ENCODE measurements at places on chromosomes 2 and 18.

DNA sequence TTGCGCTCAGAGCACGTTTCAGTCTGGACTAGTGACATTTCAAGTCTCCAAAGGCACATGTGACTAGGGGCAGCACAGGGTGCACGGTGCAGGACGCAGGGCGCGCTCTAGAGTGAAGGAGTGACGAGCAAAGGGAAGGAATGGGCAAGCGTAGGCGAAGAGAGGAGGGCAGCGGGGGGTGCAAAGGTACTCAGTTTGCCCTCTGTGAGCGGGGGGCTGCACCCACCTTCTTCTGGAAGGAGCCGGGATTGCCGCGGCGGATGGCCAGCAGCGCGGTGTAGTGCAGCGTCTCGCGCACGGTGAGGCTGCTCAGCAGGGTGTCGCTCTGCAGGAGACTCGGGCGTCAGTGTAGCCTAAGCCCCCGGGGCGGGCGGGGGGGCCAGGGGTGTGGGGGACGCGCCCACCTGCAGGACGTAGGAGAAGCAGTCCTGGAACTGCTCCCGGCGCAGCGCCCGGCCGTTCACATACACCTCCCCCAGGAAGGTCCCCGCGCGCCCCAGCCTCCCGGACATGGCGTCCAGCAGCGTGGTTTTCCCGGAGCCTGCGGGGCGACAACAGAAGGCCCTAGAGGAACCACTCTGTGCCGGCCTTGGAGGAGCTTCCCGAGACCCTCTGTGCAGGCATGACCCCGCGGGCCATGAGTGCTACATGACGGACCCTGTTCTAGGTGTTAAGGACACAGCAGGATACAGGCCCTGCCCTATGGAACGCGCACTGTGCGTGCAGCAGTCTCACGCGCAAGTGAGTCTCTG lies 6.9 kb downstream of the ABCG5 start:
- DNase-seq = no peak

DNA sequence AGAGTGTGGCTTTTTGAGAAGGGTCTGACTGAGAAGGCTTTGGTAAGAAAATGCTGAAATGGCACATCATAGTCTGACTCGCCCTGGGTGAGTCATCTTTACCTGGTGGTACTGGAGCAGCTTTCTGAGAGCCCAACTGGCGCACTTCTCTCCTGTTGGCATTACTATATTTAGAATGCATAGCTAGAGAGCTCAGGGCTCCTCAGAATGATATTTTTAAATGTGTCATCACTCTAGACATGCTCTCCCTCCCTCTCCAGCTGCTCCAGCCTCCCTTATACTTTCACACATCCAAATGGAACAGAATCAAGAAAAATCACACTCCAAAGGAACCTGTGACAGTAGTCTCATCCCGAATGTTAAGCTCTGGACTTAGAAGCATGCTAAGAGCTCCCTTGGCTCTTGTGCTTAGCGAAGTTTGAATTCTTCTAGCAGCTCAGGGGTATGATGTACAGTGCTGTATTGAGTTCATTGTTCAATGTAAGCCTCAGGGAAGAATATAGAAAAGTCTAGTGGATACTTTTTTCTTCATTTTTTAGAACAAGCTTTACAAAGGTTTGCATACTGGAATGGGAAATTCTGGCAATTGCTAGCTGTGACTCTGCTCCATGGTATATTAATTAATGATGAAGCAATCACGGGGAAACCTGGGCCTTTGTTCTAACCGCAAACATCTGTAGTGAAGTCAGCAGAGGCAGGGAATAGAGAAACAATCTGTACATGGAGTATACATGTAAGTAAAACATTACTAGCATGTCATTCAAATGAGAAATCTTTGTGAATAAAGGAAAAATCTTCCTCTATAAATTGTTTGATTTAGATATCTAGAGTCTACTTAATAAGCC lies 751.2 kb upstream of the NRXN1 start:
- DNase-seq = no peak

DNA sequence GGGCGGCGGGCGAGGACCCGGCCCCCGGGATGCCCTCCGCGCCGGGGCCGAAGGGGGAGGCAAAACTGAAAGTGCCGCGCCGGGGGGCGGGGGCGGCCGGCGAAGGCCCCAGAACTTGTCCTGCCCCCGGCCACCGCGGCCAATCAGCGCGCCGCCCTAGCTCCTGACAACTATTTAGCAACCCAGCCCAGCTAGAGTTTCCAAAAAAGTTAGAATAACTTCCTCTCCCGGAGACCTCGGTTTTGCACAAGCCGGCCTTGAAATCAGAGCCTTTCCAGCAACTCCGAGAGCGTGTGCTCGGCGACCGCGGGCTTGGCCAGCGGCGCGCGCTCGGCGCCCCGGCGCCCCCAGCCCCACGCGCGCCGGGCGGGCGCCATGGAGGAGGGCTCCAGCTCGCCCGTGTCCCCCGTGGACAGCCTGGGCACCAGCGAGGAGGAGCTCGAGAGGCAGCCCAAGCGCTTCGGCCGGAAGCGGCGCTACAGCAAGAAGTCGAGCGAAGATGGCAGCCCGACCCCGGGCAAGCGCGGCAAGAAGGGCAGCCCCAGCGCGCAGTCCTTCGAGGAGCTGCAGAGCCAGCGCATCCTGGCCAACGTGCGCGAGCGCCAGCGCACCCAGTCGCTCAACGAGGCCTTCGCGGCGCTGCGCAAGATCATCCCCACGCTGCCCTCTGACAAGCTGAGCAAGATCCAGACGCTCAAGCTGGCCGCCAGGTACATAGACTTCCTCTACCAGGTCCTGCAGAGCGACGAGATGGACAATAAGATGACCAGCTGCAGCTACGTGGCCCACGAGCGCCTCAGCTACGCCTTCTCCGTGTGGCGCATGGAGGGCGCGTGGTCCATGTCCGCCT lies at the start of gene TWIST2:
TWIST2 (plus strand) TSS at position 245 of the 850 bp plus-strand sequence; CDS start at position 376, 131 bp downstream.
- no peak for DNase-seq

- no peak for DNase-seq
Measured at GRCh38 chr18:22985250-22985649, 52.1 kb downstream of the RBBP8 start.
